Activated T-helper 17 cell treated with anti-CD3 and anti-CD28 coated beads, Interleukin-2, amount 50 U/mL, for 72 hours (primary cell): ENCODE measurements at places on chromosomes 13 and 19.
A peak's percentile ranks its signal among the peaks of the same experiment; 100 is the strongest.

DNA sequence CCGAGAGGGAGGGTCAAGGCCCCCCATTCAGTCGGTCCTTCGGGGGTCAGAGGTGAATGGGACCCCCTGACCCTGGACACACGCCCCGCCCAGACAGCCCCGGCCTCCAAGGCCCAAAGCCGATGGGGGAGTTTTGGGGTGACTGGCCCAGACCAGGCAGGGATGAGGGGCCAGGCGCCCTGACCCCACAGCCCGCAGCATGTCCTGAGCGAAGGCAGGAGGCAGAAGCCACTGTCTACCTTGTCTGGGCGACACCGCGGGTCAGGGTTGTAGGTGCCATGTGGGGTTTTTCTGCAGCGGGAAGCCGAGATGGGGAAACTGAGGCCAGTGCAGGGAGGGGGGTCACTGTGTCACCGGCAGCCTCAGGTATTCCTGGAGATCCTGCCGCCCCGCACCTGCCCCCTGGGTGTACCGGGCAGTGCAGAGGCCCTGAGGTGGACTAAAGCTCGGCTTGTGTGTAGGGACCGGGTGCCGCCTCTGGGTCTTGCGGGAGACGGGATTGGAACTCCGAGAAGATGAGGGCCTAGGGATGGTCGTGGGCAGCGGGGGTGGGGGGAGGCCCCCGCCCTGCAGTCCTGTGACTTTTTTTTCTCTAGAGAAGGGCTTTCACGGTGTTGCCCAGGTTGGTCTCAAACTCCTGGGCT is 8.5 kb downstream of the ARID3A start:
- ATAC-seq, result no peak

- ATAC-seq, result no peak
Observed at GRCh38 chr19:11252665-11253355, 9.5 kb downstream of the DOCK6 start.

GRCh38 chr19:13869281-13869680 is 7.7 kb upstream of the NANOS3 start:
- no peak for ATAC-seq

DNA sequence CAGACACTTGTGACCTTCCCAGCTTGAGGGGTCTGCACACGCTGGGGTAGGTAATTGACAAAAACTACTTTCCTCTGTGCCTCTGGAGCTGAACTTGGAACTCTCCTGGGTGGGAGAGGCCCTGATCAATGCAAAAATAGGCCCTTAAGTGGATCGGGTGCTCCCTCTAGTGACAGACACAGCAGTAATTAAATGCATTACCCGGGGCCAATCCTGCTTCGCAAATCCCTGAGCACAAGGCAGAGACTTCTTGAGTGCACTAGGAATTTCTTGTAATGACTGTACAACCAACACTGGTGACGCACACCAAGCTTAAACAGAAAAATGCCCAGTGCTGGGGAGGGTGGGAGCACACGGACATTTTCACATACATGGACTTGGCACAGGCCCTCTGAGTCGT is 10.6 kb upstream of the UBE2S start:
- peak; percentile 85 for ATAC-seq
